Melanocyte of skin (primary cell): ENCODE measurements at places on chromosomes 12 and 14. TPM values are rescaled to one million over a fixed set of nuclear protein-coding genes. Genes with fewer than 3 reads are reported as not detected.

The RND1 gene
- total RNA-seq: under 0.01 TPM in 1 of 2 replicates, not detected in the other

The NOVA1 gene
- total RNA-seq: not detected in 2 replicates

The RD3L gene
- not detected in 2 replicates for total RNA-seq

The KCNH3 gene
- total RNA-seq: not detected in 2 replicates

The PCK2 gene
- total RNA-seq: 12.2 and 16.7 TPM in 2 replicates

The SIX6 gene
- total RNA-seq: not detected in 2 replicates

The RASAL1 gene
- total RNA-seq: under 0.01 TPM in 1 of 2 replicates, not detected in the other

The TMTC2 gene
- total RNA-seq: 29.3 and 49.4 TPM in 2 replicates

The SCNN1A gene
- total RNA-seq: 0.77 TPM in 1 of 2 replicates, not detected in the other

The IAPP gene
- total RNA-seq: not detected in 2 replicates

The TEX52 gene
- not detected in 2 replicates for total RNA-seq

The PPP4R4 gene
- 0.34 TPM in 1 of 2 replicates, not detected in the other for total RNA-seq

The OR6C2 gene
- total RNA-seq: not detected in 2 replicates

The LMO3 gene
- total RNA-seq: 0.33 and 1.1 TPM in 2 replicates

The SLC22A17 gene
- 2.4 and 9.8 TPM in 2 replicates for total RNA-seq

The PPTC7 gene
- 8.9 and 10.2 TPM in 2 replicates for total RNA-seq

The MSI1 gene
- total RNA-seq: 0.15 TPM in 1 of 2 replicates, not detected in the other

The ZBTB42 gene
- 6.5 and 6.9 TPM in 2 replicates for total RNA-seq

The BCL11B gene
- under 0.01 TPM in 1 of 2 replicates, not detected in the other for total RNA-seq
